ENCODE measurements at places on chromosomes 7 and 10. TPM values are rescaled to one million over a fixed set of nuclear protein-coding genes. Genes with fewer than 3 reads are reported as not detected.

The HOXA6 gene
- polyA plus RNA-seq = 0.20 TPM

The EPO gene
- polyA plus RNA-seq = not detected

The TEX36 gene
- polyA plus RNA-seq = not detected

The YKT6 gene
- 75.1 TPM for polyA plus RNA-seq

The ITPRID1 gene
- not detected for polyA plus RNA-seq

The GRM3 gene
- polyA plus RNA-seq = 0.19 TPM

The GRM8 gene
- 0.46 TPM for polyA plus RNA-seq

The NPC1L1 gene
- polyA plus RNA-seq = not detected

The RNLS gene
- 7.4 TPM for polyA plus RNA-seq

The SORCS1 gene
- 0.15 TPM for polyA plus RNA-seq

The FBXL13 gene
- 0.40 TPM for polyA plus RNA-seq

The GIMAP7 gene
- polyA plus RNA-seq = 6.2 TPM

The FZD1 gene
- 0.18 TPM for polyA plus RNA-seq

The GAD2 gene
- polyA plus RNA-seq = not detected

The NAT16 gene
- not detected for polyA plus RNA-seq

The MOSPD3 gene
- polyA plus RNA-seq = 10.5 TPM
